ENCODE measurements at places on chromosomes 3 and 15.

DNA sequence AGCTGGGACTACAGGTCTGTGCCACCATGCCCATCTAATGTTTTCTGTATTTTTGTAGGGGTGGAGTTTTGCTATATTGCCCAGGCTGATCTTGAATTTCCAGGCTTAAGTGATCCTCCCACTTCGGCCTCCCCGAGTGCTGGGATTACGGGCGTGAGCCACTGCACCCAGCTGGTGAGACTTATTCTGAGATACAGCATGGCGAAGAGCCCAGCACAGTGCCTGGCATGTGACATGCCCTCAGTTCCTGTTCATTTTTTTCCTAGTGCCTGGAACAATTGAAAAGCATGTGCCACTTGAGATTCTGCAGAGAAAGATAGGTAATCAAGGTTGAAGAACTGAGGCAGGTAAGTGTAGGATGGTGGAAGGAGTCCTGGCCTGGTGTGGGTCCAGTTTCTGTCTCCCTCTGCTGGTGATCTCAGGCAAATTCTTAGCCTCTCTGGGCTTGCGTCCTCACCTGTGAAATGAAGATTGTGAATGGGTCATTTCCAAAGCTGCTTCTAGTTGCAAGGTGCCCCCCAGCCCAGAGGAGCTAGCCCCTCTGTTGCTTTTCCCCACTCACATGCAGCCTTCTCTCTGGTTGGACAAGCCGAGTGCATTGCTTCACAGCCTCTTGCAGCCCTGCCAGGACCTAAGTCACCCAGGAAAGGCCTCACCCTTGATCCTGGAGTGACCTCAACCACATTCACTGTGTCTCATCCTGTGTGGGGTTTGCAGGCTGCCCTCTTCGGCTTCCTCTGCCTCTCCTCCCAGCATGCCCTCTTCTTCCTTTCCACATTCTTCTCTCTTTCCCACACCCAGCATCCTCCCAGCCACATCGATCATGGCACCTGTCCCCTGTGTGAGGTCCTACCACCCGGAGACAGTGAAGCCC is 4.3 kb upstream of the RHCG start:
- DNase-seq: no peak

GRCh38 chr15:42119446-42119760 is 25.0 kb upstream of the PLA2G4D start:
- no peak for DNase-seq

- no peak for DNase-seq
These were observed 327.0 kb downstream of the FEZF2 start for GRCh38 chr3:62046326-62046725.

GRCh38 chr3:195113048-195113447 is 157.9 kb downstream of the XXYLT1 start:
- DNase-seq: no peak

DNA sequence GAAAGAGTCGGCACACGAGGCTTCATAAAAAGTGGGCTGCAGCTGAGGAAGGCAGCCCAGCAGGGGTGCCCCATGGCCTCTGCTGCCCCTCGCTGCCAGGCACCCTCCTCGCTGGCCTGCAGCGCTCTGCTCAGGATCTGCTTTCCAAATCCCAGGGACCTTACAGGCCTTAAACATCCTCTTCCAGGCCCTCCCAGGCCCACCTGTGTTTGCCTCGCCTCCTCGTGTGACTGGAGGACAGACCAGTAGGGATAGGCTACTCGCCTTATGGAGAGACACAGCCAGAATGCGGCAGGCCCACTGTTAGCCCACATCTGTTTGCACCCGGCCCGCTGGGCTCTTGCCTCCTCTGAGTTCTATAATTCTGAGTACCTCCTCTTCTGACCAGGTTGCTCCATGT is 124.5 kb upstream of the PLXNA1 start:
- no peak for DNase-seq

- peak; percentile 61 for DNase-seq
These were observed 188.4 kb downstream of the ABHD5 start for GRCh38 chr3:43879166-43879565.

DNA sequence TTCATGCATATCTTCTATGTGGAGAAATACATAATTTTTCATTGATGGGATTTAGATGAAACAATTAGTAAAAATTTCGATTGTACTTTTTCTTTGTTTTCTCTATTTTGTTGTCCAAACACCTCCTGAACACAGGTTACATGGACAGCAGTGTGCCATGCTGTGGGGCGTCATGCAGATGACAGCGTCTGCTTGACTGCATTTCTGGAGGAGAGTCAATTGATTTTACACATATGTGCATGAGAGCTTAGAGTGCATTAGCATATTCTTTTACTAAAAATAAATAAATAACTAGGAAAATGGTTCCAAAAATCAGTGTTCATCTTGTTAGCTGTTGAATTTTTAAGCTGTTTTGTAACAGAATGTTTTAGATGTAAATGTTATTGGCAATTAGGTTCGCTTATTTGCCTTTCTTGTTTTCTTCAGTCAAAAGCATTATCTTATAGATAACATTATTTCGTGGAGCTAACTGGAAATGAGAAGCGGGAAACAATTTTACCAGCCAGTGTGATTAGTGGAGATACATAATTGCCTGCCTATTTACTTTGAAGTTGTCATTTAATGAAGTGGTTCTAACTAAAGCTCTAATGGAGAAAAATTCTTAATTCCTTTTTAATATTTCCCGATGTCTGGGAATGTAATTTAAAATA is 82.7 kb upstream of the VGLL3 start:
- no peak for DNase-seq

- no peak for DNase-seq
These were observed 7.8 kb upstream of the CD200R1 start for GRCh38 chr3:112982710-112983109.

DNA sequence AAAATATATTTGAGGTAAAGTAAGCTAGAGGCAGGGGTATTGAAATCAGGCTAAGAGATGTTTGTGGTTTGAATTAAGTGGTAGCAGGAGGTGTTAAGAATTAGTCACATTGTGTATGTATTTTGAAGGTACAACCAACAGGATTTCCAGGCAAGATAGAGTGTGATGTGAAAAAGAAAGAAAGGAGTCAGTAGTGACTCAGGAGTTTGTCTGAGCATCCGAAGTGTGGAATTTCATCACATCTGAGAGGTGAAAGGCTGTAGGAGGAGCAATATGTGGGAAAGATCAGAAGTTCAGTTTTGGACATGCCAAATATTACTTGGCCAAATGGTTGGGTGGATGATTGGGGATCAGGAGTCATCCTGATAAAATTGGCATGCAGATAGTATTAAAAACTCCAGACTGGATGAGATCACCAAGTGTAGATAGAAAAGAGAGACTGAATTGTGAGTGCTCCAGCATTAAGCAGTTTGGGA is 32.1 kb upstream of the EBLN2 start:
- DNase-seq: no peak

DNA sequence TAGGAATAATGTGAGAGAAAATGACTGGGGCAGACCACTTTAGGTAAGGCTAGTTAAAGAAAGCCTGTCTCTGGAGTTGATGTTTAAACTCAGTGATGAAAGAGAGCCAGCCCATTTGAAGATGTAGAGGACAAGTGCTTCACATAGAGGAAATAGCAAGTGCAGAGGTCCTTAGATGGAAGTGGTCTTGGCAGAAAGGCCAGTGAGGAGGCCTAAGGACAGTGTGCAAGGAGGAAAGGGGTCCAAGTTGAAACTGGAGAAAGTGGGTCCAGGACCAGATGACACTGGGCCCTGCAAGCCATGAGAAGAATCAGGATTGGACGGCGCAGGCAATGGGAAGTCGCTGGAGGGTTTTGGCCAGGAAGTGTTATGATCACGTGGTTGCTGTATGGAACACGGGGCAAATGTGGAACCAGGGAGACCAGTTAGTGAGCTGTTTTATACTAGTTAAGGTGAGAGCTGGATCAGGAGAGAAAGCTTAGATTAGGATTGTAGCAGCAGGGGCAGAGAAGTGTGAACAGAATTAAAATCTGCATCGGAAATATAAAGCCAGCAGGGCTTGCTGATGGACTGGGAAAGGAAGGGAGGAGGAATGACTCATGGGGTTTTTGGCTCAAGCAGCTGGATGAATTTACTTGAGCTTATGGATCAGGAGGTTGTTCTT is 48.0 kb upstream of the SCAANT1 start:
- peak; percentile 38 for DNase-seq

- no peak for DNase-seq
These were observed 30.7 kb downstream of the PLA1A start for GRCh38 chr3:119628390-119628789.

GRCh38 chr3:81048058-81048665 is 713.3 kb downstream of the GBE1 start:
- no peak for DNase-seq

GRCh38 chr3:169940470-169941181 is 26.0 kb upstream of the SEC62 start:
- DNase-seq: no peak

DNA sequence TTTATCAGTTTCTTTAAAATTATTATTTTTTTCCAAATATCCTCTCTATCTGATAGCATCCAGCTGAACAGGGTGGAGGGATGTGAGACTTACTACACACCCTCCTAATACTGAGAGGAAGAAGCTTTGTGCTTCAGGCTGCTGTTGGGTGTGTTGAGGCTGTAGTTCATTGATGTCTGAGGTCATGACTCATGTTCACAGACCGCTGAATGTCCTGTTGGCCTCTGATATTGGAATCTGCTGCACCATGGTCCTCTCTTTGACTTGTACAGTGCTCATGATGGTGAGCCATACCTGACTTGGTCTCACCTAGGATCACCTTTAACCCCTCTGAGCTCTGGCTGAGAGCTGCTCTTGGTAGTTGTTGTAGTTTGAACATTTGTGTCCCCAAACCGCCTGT is 302.9 kb downstream of the SATB1 start:
- DNase-seq: no peak

GRCh38 chr15:77582763-77583162 is 49.9 kb downstream of the LINGO1 start:
- no peak for DNase-seq

DNA sequence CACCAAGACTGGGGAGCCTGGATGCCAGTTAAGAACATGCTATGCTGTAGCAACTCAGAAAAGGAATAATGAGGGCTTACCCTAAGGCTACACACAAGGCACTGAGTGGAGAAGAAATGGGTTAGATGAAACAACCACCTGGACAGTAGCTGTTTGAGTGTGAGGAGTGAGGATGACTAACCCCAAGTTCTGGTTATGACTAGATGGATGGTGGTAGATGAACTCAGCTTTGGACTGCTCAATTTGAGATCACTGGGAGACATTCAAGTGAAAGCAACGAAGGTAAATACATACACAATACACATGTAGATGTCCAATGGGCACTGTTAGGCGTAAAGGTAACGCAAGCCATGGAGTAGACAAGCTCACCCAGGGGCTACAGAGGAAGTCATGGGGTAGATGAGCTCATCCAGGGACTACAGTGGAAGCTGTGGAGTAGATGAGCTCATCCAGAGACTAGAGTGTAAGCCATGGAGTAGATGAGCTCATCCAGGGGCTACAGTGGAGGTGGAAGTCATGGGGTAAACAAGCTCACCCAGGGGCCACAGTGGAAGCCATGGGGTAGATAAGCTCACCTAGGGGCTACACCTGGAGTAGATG is 98.3 kb downstream of the ANO10 start:
- no peak for DNase-seq

DNA sequence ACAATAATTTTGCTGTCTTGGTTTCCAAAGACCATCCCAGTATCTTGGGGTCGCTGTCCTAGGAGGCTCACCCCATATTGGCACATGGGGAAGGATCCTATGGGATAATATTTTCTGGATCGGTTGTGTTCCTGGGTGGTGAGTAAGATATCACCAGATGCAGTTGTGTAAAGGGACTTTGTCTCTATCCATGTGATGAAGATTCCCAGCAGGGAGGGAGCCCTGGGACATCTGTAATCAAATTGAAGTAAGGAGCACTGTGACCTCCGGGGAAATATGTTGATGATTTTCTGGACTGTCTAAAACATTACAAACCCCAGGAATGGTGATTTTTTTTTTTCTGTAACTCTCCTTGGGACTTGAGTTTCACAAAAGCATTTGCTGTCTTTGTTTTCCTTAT is 36.2 kb upstream of the LRTM1 start:
- no peak for DNase-seq

GRCh38 chr3:196292286-196292923 is 4.9 kb upstream of the PCYT1A start:
- no peak for DNase-seq

DNA sequence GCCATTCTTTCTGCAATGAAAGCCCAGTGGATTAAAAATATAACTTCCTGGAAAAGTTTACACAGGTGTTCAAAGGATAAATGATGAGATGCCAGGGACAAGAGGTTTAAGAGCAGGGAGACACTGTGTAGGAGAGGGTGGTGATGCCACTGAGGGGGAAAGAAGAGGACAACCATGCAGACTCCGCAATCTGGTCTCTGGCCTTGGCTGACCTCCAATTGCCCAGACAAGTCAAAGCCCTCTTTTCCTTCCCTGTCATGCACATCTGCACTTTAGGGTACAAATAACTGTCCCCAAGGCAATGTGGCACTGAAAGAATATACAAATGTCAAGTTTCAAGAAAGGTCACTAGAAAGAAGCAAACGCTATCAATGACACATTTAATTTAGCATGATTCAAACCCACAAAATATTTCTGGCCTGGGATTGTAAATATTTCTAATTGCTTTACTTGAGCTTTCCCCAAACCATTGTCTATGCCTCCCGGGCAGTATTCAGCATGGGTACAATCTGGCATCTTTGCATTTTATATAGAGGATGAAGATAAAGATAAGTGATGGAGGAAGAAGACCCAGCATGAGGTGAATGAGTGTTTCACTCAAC is 319.4 kb downstream of the PLCL2 start:
- DNase-seq: no peak

DNA sequence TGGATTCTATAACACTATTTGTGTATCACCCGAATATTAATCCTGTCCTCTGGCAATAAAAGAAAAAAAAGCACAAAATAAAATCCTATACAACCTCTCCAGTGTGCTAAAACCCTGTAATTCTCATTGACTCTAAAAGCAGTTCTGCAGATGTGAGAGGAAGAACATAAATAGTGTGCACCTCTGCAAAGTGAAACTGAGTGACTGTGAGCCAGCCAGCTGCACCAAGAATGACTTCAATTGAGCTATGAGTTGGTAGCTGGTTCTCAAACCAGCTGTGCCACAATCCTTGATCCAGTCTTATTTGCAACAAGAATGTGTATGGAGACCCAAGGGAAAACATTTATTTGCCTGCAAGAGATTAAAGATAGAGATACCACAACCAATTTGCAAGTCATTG is 31.2 kb upstream of the COL8A1 start:
- DNase-seq: no peak

- peak; percentile 60 for DNase-seq
These were observed 286.7 kb upstream of the TGFBR2 start for GRCh38 chr3:30319713-30320112.

- no peak for DNase-seq
These were observed 23.4 kb downstream of the PLSCR4 start for GRCh38 chr3:146227486-146227885.

DNA sequence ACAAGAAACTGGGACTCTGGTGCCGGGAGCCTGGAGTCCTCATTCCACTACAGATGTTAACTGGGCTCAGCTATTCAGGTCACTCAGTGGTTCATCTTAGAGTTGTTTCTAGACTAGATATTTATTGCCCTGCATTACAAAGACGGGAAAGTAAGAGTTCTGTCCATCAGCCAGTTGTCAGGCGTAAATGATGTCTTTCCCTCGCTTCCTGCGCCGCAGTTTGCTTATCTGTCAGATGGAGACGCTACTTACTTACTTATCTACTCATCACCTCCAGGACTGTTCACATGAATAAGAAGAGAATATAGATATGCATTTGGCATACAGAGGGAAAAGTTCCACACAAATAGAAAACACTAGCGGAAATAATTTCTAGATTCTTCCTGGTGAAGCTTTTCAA is 47.8 kb upstream of the CGNL1 start:
- DNase-seq: no peak

Measured in D341Med (cell line).